ENCODE measurements at places on chromosomes 6 and 20.

DNA sequence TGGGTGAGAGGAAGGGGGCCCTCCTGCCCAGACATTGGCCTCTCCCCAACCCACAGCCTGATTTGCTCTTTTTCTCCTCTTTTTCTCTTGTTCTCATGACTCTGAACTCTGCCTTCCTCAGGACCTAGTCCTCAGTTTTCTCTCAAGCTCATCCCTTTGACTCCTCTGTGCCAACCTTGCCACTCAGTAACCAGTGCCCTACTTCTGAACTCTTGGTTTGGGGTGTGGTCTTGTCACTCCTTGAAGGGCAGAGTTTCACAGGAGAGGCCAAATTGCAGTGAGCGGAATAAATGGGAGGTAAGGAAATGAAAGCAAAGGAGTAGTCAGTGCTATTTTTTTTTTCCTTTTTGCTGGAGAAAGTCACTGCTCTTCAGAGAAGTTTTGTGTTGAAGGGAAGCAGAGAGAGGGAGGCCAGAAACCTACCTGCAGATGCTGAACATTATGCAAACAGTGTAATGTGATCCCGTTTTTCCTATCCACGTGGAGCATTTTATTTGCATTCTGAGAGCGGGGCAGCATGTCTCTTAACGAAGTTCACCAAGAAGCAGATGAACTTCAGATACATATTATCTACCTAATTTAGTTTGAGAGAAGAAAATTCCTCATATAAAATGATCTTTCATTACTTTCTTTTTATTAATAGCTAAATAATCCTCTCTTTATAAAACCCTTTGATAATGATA is 26.9 kb downstream of the CFAP61 start:
- no peak for DNase-seq

GRCh38 chr6:24273096-24273870 is 84.6 kb downstream of the DCDC2 start:
- no peak for DNase-seq

- no peak for DNase-seq
Observed at GRCh38 chr6:168082860-168083513, 4.0 kb upstream of the FRMD1 start.

DNA sequence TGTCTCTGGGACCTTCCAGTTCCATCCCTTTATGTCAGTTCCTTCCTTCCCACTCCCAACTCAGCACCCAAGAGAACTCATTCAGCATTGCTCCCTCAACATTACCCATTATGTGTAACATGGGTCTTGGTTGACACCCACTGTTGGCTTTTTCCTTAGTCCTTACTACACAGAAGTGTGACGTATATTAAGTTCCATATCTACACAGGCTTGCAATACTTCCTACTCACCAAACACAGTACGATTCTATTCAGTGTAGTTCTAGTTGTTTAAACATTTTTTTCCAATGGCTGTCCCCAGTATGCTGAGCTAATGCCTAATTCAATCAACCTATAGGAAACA is 37.7 kb downstream of the ARHGAP18 start:
- DNase-seq: no peak

GRCh38 chr6:165632194-165632593 is 30.8 kb downstream of the PDE10A start:
- DNase-seq: no peak

DNA sequence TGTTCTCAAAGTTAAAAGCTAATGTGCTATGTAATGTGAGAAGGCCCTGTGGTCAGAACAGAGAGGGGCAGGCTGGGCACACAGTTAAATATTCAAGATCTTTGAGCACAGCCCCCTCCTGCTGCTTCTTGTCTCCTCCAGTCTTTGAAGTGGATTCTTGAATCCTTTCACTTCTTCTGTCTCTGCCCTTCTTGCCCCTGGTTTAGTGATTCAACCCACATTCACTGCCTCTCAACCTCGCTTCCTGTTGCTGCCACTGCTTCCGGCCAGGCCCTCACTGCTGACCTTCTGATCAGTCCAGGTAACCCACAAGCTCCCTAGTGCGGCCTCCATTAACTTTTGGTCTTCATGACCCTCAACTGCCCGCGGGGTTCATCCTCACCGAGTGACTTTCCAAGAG is 417.3 kb upstream of the NOX3 start:
- no peak for DNase-seq

DNA sequence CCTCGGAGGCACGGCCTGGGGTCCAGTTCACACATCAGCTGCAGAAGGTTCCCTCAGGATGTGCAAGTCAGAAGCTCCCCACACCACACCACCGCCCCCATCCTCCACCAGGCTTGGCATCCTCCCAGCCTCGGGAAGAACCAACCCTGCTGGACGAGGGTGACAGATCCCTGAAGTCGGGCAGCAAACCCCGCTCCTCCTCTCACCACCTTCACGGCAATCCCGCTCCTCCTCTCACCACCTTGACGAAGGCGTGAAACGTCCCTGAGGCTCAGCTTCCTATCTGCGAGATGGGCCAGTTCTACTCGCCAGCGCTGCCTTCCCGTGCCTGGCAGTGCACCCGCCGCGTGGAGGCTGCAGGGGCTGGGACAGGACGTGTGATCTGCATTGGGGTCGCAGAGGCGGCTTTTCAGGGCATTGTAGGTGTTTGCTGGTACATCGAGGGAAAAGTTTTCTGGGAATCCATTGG is 327.0 kb downstream of the TAF4 start:
- DNase-seq: no peak

DNA sequence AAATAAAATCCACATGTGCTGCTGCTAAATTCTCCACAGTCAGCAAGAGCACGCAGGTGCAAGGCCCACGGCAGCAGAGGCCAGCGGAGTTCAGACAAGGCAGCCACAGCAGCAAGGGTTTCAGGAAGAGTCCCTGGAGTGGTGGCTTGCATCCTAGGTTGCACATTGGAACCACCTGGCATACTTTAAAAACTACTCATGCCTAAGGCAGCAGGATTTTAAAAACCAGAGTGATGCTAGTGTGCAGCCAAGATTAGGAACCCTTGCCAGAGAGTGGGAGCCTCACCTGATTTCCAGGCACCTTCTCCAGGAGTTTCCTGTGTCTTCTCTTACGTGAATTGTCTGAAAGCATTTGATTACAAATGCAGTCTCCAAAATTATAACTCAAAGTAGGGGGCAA is 104.0 kb upstream of the GPR6 start:
- no peak for DNase-seq

DNA sequence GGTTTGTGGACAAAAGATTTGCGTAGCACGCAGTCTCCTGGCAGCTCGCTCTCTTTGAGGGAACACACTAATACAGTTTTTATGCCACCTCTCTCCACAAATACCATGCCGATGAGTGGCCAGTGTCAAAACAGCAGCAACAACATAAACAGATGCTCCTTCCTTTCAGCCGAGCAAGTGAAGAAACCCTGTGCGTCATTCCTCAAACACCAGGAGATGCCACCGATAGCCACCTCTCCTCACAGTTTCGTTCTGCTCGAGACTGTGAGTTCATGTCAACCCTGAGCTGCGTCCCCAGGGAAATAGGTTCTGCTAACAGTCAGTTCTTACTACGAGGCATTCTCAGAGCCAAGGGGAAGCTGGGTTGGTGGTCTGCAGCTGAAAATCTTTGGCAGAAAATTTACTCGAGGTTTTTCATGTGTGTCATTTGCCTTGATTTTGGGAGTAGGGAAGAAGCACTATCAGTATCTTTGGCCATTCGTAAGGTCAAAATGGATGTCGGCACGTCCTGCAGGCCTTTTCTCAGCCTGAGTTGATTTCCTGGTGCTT is 59.9 kb downstream of the EYA2 start:
- DNase-seq: no peak

DNA sequence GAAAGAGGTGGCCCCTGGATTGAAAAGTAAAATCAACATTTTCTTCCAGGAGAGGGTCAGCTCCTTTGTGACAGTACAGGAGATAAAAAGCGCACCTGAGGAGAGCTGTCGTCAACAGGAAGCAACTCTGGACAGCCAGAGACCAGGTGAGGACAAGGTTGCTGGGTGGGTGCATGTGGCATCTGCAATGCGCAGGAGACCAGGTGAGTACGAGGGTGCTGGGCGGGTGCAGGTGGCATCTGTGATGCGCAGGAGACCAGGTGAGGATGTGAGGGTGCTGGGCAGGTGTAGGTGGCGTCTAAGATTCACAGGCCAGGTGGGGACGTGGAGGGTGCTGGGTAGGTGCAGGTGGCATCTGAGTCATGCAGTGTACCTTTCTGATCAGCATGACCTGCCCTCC is 38.4 kb downstream of the WDR27 start:
- DNase-seq: no peak

DNA sequence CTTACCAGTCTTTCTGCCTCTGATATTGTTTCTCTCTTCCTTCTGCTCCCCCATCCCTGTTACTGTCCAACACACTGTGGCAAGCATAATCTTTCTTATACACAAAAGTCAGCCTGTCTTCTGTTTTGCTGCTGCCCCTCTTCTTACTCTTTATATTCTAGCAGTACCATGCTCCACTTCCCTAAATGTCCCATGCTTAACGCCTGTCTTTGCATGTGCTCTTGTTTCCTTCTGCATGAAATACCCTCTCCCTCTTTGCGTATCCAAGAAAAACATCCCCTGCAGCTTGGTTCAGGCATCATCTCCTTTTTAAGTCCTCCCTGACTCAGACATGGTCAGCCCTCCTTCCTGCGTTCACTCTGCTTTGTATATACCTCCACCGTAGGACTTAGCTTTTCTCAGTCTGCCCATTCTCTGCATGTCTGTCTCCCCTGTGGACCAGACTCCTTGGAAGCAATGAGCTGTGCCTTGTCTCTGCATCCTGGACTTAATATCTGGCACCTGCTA is 103.9 kb downstream of the CTNNBL1 start:
- no peak for DNase-seq

DNA sequence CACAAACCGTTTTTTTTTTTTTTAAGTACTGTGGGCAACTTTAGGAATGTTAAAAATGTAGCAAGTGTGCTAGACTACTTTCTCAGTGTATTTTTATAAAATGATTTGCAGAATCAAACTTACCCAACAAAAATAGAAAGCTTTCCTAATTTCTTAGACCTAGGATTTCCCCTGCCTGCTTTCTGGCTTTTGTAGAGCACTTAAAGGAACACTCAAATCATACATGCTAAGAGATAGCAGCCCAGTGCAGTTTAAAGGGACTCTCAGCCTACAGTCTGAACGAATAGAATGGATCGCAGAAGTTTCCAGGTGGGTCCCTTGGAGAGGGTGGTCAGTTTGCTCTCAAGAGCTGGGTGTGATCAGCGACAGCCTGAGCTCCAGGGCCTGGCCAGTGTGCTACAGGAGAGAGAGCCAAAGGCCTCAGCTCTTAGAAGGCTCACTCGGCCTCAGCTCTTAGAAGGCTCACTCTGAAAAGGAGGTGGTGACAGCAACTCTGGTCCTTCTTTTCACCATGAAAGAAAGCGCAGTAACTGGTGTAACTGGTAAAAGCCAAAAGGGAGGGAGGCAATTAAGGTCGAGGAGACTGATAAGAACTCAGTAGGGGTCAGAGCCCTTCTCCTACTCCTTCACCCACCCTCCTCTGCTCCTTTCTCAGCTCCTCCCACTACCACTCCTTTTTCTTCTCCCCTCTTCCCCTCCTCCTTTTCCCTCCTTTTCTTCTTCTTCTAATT is 142.4 kb downstream of the ZFP64 start:
- no peak for DNase-seq

DNA sequence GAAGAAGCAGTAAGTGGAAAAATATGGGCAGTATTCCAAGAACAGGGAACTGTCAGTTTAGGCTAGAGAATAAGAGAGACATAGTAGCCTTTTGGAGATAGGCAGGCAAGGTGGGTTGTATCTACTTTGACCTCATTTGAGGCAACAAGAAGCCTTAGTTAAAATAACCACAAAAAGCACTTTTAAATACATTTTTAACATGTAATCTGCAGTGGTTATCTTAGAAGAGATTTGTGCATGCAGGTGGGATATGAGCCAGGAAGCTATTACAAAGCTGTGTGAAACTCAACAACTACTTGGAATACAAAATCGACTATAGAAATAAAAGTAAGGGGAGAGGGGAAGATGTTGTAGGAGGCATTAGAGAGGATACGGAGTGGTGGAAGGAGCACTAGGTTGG is 143.7 kb upstream of the MCHR2 start:
- DNase-seq: no peak

DNA sequence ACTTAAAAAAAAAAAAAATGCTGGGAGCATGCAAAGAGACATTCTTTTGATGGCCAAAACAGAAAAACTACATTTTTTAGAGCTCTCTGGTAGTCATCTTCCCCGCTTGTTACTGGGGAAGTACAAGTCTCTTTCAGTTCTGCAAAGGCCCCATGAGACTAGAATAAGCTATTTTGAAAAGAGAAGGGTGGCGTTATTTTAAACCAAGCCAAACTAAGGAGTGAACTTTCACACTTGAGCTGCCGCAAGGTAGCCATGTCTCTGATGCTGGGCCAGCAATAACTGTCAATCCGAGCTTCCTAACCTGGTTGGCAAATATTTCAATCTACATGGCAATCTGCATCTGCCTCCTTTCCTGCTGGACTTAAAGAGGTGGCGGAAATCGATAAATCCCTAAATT is 96.7 kb downstream of the L3MBTL3 start:
- peak; percentile 60 for DNase-seq

GRCh38 chr6:151948002-151948743 is 140.7 kb downstream of the ESR1 start:
- no peak for DNase-seq

DNA sequence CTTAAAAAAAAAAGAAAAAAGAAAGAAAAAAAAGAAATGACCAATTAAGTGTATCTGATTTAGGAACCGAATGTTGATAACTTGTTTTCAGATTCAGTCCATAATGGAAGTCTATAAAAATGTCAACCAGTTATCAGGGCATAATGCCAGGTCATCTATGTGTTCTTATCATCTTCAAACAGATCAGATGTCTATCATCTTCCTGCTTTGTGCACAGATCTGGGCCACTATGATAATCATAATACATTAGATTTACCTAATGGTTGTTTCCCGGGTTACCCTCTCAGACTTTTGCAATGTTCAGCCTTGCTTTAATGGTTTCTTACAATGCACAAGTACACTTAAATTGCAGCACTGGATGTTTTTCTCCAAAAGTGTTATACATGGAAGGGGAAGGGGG is 100.6 kb downstream of the NKAIN2 start:
- no peak for DNase-seq

- DNase-seq: peak; percentile 86
Observed at GRCh38 chr6:42043787-42044475, 6.4 kb upstream of the TAF8 start.

DNA sequence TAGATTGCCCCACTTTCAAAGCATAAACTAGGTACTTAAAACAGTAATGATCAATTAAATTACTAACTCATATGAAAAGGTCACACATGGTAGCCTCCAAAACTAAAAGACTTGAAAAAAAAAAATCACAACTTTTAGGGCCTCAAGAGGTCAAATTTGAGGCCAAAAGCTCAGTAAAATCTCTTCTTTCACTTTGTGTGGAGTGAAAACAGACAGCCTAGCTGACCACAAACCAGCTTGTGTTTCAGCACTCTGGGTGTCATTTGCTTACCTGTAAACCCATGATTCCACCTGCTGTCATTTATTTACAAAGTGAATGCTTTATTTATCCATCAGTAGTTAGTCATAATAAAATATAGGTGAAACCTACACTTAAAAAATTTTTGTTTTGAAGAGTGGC is 34.0 kb downstream of the GNAS start:
- DNase-seq: peak; percentile 45

All from GM13976 (cell line).